ENCODE measurements at places on chromosomes 7 and 10.

DNA sequence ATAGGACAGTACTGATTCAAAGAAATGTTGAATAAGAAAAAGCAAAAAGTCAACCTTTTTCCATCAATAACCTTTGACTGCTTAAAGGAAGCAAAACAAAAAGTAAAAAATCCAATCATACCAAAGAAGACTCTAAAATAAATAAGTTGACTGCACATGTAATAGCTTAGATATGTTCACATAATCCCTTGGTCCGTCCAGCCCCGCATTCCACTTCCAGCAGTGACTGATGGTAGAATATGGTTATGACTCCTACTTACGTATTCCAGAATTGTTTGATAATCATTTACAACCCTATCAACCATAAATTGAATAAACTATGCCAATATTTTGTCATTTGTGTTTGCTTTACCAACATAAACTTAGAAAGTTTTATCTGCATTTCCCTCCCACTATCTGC lies 77.9 kb downstream of the CTNNA3 start:
- no peak for DNase-seq

DNA sequence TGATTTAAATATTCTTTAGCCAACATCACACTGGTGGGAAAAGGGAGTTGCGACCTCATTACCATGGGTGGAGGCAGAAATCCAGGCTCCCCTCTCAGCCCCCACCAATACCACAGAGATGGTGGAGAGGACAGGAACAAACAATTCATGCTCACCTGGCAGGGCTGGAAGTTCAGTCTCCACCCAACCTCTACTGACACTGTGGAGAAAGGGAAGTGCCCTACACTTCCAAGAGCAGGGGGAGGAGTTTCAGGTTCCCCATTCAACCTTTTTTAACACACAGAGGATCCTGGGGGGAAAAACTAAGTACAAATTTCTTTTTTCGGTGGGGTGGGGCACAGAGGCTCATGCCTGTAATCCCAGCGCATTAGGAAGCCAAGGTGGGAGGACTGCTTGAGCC lies 210.1 kb upstream of the KCTD7 start:
- DNase-seq, result no peak

DNA sequence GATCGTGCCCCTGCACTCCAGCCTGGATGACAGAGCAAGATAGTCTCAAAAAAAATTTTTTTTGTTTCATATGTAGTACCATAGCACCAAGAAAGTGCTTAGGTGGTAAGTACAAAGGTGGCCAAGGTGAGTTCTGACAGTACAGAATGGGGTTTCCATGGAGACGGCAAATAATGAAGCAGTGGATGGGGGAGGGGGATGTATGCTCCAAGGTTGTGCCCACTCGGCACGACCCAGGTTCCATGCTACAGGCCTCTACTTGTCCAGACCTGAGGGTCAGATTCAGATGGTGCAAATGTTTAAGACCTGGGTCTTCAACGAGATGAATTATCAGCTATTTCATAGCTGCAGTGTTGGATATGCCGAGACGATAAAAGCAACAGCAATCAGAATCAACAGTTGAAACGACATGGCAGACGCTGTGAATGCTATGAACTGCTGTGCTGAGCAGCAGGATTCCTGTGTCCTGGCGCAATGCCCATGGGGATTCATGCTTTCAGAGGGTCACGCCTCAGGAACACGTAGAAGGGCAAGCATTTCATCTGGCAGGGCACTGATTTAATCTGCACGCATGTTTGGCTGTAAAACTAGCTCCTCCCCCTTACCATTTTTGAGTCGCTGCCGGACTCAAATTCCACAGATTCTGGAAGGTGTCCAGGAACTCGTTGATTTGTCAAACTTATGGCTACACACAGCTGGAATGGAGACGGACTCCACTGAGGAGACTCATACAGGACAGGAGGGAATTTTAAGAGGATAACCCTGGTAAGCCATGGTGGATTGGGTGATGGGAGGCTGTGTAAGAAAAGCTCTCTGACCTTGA lies 256.5 kb downstream of the FRMD4A start:
- DNase-seq, result no peak

DNA sequence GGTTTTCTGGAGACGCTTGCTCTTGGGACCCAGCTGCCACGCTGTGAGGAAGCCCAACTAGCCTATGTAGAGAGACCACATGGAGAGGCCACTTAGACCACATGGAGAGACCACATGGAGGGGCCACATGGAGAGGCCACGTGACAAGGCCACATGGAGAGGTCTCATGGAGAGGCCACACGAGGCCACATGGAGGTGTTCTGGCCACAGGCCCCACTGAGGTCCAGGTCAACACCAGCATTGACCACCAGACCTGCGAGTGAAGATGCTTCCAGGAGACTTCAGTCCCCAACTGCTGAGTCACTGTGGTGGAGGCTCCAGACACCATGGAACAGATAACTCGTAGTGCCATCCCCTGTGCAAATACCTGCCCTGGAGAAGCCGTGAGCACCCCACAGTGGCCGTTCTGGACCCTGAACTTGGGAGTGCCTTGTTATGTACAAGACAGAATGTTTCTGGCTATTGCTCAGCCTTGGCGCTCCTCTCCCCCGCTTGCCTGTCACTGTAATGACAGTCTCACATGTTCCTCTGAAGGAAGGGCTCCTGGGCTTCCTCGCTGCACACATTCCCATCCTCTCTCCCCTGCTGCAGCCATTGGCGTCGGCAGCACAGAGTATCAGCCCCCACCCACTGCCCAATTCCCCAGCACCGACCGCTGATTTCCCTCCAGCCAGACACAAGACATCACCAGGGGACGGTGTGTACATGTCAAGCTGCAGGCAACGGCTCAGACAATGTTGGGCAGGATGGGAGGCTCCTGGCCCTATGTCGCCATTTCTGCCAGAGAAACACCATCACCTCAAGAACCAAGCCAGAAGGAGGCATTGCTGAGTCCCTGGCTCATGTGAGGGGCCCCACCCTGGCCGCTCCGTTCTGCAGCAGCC lies 49.0 kb upstream of the TNRC18 start:
- DNase-seq, result no peak

DNA sequence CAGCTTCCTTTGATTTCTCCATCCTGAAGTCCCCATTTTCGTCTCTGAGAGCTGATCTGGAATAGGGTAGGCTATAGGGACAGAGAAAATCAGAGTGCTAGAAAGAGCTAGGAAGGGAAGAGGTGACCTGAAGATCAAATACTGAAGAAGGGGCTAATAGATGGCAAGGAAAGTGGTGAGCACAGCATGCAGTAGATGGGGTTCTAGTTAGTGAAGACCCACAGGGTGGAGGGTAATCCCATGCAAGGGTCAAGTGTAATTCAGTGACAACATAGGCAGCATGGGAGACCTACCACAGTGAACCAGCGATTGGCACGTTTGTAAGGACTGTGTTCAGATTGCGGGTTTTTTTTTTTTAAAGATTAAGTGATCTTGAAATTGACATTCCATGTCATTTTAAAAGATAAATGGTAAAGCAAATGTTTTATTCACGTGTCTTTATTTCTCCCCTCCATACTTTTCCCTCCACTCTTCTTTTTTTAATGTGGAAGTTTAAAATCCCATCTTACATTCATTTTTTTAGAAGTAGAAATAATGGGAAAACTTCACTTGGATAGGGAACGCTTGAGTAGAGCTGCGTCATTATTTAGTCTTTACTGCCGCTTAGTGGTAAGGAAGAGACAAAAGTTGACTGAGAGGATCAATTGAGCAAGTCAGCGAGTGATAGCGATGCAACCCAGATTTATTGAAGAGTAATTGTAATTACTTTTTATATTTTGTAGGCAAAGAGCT lies 21.0 kb upstream of the ABI1 start:
- DNase-seq, result no peak

DNA sequence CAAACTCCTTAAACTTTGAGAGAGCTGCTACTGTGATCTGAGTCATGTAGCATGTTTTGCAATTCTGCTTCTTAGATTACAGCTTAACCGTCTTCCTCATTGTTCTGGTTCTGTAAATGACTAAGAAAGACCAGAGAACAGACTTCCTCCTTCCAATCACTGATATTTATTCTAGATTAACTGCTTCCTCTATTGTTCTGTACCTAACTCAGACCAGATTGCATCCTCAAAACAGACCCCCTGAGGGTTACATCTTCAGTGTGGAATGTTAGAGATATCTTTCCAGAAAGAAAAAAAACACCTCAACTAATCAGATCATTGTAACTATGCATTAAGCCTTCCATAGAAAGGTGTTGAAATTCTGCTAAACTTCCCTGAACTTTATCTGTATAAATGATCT lies 5.7 kb upstream of the PIP start:
- DNase-seq, result no peak

GRCh38 chr7:66535414-66536329 lies 93.0 kb upstream of the KCTD7 start:
- DNase-seq, result no peak

All from CD4-positive, alpha-beta memory T cell (primary cell).